Pulmonary artery endothelial cell (primary cell): ENCODE measurements at places on chromosomes 1 and 21.

- DNase-seq = no peak
Measured at GRCh38 chr1:153985341-153985912, 712 bp downstream of the RAB13 start.

- DNase-seq = no peak
Measured at GRCh38 chr1:65478379-65479026, 58.0 kb downstream of the LEPR start.

- no peak for DNase-seq
Measured at GRCh38 chr1:27741121-27741520, 15.4 kb downstream of the FAM76A start.

GRCh38 chr1:23824711-23825075, 536 bp downstream of the HMGCL start:
- DNase-seq = no peak

DNA sequence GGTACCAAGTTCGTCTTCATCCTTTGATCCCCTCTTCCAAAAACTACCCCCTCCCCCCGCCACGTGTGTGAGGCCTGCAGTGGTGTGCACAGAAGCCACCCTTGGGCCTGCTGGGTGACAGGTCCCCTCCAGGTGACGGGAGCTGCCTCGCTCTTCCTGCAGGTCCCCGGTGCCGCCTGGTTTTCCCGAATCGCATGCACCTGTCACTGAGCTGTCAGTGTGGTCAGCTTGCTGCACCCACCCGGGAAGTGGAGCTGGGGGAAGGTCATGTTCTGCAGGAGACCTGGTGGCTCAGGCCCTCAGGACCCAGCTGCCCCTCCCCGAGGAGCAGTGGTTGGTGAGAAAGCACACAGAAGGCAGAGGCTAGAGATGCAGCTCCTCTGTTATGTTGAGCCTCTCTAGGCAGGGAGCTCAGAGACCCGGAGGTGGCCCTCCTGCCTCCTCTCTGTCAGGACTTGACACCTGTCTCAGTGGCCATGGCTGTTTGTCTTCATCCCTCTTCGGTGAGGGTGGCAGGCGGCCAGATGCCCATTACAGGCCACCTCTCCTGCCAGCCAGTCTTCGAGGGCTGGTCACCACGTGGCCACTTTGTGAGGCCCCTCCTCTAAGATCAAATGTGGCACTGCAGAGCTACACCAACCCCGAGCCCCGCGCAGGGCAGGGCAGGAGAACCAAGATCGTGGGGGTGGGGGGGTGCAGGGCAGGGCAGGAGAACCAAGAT, 60.9 kb downstream of the SKI start:
- DNase-seq = no peak
